Activated CD4-positive, alpha-beta T cell treated with anti-CD3 and anti-CD28 coated beads, Interleukin-2, Interleukin-4, amounts not matched to agents 100 ng/mL and 50 ng/mL, durations not matched to agents 16 hours and 8 hours (primary cell): ENCODE measurements at places on chromosomes 1 and 21.

- DNase-seq, result no peak
Measured at GRCh38 chr1:51799372-51799771, 79.2 kb downstream of the NRDC start.

DNA sequence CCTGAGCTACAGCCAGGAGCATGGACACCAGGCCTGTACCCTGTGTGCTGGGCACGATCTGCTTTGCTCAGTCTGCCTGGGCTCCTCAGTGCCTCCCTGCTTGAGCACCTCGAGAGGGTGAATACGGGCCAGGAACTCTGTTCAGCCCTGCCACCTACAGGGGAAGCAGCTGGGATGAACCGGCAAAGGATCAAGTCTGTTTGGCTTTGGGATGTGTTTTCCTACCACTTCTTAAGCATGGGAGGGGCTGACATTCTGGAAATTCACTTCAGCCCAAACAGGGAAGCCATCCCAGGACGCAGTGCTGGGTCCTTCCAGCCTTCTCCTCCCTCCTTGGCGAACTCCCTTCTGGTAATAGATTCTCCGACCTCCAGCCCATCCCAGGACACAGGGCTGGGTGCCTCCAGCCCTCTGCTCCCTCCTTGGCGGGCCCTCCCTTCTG lies 55.8 kb upstream of the SELENON start:
- no peak for DNase-seq

DNA sequence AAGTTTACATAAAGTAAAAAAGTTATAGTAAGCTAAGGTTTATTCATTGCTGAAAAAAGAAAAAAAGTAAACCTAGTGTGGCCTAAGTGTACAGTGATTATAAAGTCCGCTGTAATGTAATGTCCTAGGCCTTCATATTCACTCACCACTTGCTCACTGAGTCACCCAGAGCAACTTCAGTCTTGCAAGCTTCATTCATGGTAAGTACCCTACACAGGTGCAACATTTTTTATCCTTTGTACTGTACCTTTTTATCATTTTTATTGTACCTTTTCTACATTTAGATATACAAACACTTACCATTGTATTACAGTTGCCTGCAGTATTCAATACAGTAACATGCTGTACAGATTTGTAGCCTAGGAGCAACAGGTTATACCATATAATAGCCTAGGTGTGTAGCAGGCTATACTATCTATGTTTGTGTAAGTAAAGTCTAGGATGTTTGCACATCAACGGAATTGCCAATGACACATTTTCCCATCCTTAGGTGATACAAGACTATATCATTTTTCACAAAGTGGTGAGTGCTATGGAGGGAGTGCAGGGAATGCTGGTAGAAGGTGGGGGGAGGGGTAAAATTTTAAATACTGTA lies 58.0 kb upstream of the DMRTA2 start:
- no peak for DNase-seq

DNA sequence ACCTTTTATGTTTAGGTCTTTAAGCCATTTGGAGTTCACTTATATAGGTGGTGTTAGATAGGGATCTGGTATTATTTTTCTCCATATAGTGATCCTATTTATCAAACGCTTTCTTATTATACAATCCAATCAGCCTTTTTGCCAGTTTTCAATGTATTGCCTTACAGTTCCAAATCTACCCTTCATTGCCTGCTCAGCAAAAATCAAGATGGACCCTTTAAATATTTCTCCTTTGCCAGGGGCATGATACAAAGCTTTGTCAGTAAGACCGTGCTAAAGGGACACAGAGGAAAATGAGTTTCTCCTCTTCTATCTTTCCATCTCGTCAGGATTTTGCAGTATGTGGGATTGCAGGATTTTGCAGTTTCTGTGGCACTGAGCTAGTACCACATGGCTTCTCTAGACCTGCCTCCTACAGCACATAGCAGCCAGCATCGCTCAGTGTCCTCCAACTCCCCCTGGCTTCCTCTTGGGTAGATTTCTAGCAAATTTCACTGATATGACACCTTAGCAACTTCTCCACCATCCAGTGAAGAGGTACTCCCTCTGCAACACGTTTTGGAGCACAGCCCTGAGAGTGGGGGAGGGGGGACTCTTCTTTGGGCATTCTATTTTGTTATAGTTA lies 22.5 kb upstream of the CAP1 start:
- DNase-seq, result no peak

DNA sequence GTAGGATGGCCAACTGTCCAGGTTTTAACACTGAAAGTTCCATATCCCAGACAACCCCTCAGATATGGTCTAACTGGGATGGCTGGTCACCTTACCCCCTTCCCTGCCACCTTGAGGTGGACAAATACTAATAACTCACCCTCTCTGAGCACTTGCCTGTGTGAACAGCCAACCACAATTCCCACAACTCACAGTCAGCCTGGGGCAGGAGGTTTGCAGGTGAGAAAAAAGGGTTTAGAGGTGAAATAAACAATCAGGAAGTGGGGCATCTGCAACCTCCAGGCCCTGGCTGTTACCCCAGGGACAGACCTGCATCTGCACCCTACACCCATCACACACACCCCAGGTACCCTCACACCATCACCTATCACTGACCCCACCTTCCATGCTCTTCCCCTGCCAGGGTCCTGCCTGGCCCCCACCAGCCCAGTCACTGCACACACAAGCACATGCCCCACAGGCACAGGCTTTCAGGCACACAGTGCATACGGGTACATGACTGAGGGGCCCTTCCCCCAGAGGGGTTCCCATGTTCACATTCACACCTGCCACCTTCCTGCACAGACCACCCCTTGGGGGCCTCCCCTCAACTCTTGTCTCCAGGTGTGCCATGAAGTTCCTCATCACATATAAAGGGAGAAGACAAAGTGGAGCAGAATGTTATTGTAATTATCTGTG lies 679.5 kb downstream of the MATN1 start:
- DNase-seq, result no peak

DNA sequence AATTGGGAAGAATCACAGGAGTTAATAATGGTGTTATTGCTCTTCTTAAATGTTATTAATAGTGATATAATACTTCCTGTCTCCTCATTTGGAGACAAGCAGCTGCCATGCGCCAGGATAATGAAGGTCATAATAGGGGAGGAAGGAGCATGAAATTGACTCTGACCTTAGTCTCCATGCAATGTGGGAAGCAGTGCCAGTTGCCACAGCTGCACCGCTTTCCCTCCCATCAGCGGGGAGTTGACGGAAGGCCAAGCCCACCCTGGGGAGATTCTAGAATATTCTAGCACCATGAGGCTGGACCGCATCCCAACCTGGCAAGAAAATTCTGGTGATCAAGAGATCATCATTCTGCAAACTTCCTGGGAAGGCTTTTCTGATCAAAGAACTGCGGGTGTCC lies 11.0 kb upstream of the OLIG1 start:
- DNase-seq, result no peak

DNA sequence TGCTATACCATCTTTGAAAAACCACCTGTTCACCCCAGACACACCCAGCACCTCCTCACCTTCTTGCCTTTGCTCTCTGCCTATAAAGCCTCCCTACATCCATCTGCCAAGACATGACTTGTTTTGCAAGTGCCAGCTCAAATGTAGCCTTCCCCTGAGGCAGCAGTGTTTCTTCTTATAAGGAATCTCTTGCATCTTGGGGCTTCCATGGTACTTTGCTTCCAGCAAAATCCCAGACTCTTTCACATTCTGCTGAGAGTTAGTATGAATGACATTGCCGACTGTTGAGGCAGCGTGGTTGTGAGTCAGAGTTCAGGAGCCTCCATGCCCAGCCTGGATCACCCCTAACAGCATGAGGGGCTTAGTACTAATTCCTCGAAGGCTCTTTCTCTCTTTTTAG lies 217.4 kb upstream of the RUNX1 start:
- DNase-seq, result no peak

- DNase-seq, result no peak
Measured at GRCh38 chr1:240239309-240239708, 147.6 kb downstream of the FMN2 start.

DNA sequence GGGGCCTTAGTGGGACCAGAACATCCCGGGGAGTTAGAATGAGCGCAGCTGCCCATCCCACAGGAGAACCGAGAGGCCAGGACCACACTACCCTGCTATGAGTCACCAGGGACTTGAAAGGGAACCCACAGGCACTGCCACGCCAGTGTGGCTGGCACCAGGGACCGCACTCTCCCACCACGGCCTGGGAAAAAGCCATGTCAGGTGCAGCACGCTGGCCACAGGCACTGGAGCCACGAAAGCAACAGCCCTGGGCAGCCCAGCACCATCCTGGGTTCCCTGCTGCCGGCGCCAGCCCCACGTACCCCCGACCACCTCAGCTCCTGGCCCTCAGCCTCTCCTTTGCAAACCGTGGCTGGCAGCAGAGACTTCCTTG lies 14.1 kb upstream of the TMEM240 start:
- no peak for DNase-seq

DNA sequence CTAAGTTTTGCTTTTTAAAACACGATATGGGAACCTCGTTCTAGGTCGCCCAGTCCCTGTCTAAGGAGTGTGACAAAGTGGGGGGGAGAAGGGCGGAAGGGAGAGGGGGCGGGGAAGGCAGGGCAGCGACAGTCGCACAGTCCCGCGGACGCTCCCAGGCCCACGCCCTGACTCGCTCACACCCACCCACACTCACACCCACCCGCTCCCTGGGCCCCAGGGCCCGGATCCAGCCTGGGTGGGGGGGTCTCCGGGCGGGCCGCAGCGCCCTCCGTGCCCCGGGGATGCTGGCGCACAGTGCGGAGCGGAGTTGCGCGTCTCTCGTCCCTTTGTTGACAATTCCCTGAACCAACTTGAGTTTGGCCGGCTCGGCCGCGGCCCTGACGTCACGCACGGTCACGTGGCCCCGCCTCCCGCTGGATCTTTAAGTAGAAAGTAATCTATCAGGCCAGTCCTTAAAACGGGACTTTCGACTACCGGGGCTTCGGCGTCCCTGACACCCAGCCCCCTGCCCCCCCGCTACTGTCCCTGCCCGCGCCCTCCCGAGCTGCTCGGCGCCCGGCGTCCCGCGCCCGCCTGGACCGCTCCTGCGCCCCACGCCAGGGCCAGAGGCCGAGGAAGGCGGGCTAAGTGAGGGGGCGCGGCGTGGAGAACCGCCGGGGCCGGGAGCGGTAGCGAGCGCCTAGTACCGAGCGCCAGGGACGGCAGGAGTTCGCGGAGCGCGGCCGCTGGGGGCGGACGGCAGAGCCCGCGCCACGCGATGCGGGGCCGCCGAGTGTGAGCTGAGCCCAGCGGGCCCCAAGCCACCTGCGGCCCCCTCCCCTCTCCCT lies at the start of gene FOXD3:
Gene FOXD3, plus strand, starts transcription at position 454 of the 830 bp plus-strand sequence. CDS start 492 bp downstream, outside the sequence.
- peak; percentile 31 for DNase-seq

GRCh38 chr21:35050348-35051286 lies 1.5 kb upstream of the RUNX1 start:
- DNase-seq, result peak; percentile 65

DNA sequence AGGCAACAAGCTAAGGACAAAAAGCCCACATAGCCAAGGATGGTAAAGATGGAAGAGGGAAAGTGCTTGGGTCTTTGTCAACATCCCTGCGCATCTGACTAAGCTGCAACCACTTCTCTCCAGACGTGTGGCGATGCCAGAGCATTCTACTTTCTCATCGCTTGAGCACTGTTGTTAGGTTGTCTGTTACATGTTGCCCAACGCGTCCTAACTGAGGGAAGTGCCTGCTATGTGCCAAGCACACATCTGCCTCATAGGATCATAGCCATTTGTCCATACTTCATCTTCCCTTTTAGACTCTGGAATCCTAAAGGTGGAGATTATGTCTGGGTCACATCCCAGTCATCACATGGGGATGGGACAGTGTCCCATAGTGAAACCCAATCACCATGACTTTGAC lies 464.9 kb downstream of the MATN1 start:
- DNase-seq, result no peak

GRCh38 chr1:6897138-6897537 lies 111.9 kb downstream of the CAMTA1 start:
- no peak for DNase-seq

DNA sequence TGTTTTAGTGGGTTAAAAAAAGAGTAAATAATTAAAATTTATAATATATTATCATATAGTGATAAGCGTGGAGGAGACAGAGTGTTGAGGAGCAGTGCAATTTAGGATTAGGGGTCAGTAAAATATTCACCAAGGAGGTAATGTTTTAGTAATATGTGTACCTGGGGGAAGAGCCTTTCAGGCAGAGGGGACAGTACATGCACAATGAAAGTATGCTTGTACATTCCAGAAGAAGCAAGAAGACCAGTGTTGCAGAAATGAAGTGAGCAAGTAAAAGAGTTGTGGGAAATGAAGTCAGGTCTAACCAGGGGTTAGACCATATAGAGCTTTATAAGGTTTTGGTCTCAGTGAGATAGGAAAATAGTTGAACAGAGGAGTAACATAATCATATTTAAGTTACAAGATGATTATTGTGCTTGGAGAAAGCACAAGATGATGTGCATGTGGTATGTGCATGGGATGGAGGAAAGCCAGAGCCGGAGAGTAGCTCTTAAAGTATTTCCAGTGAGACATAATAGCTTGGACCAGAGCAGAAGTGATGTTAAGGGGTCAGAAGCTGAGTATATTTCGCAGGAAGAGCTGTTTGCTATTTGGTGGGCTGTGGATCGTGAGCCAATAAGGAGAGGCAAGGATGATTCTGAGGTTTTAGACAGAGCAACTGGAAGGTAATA lies 44.8 kb downstream of the SNX7 start:
- no peak for DNase-seq

DNA sequence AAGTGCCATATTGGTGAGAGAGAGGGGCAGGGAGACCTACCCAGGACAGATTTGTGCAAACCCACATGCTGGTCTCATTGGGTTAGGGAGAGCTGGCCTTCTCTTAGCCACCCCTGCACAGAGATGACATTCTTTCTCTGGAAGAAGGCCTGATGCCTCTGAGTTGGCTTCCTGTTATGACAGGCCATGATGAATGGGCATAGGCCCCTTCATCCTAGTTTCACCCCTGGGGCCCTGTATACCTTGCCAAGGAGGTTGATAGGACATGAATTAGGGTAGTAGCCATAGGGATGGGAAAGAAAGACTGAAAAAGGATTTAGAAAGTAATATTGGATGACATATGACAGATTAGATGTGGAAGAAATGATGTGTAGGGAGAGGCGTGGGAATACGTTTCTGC lies 46.6 kb downstream of the TENT5C start:
- DNase-seq, result no peak

- no peak for DNase-seq
Measured at GRCh38 chr1:26015358-26015757, 6.2 kb upstream of the EXTL1 start.
